CD4-positive, alpha-beta memory T cell (primary cell): ENCODE measurements at places on chromosomes 16 and 17.
A peak's percentile ranks its signal among the peaks of the same experiment; 100 is the strongest.

- no peak for DNase-seq
Measured at GRCh38 chr16:31301708-31302400, 42.1 kb downstream of the ITGAM start.

- DNase-seq = no peak
Measured at GRCh38 chr16:50563989-50564388, 15.8 kb downstream of the NKD1 start.

DNA sequence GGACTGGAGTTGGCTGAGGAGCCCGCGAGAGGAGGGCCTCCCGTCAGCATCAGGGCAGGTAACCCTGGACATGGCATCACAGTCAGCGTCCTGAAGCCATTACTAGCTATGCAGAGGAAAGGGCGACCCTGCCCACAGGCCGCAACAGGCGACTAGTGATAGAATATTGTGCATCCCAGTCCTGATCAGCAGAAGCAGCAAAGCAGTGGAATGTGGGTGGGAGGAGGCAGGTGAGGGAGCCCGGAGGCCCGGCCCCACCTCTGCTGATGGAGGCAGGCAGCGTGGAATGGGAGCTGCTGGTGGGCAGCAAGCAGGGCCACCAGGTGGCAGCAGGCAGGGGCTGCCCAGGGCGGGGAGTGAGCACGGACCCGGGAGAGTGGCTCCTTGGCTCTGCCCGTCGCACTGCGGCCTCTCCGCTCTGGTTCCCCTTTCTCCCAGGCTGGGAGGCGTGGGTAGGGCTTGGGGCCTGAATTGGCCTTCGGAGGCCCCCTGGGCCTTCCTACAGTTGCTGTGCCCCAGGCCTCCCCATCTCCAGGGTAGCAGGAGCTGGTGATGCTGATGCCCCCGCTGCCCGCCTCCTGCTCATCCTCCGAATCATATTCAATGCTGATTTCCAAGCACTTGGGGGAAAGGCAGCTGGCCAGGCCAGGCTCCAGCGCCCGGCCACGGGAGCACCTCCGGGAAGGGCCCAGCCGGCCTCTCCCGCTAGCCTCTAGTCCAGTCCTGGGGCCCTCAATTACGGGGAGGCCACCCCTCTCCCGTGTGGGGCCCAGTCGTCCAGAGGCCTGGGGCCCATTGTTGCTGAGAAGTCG lies 20.2 kb downstream of the TSPOAP1 start:
- DNase-seq = no peak

DNA sequence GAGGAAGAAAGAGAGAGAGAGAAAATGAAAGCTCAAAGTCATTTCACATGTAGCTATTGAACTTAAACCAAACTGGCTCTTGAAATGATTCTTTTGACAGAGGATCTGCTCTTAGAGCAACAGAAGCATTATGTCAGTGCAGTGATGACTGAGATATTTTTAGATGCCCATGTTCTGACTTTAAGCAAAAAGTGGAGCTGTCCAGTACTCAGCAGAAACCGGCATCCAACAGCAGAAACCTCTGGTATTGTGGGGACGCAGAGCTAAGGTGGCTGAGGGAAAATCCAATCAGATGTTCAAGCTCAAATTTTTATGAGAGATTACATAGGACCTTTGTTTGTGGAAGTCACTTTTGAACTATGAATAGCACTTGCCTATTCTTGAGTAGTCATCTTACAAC lies 69.8 kb upstream of the ANKFN1 start:
- no peak for DNase-seq

GRCh38 chr16:72836181-72836580 lies 211.7 kb downstream of the ZFHX3 start:
- no peak for DNase-seq

- no peak for DNase-seq
Measured at GRCh38 chr16:73054813-73055482, 7.0 kb upstream of the ZFHX3 start.

DNA sequence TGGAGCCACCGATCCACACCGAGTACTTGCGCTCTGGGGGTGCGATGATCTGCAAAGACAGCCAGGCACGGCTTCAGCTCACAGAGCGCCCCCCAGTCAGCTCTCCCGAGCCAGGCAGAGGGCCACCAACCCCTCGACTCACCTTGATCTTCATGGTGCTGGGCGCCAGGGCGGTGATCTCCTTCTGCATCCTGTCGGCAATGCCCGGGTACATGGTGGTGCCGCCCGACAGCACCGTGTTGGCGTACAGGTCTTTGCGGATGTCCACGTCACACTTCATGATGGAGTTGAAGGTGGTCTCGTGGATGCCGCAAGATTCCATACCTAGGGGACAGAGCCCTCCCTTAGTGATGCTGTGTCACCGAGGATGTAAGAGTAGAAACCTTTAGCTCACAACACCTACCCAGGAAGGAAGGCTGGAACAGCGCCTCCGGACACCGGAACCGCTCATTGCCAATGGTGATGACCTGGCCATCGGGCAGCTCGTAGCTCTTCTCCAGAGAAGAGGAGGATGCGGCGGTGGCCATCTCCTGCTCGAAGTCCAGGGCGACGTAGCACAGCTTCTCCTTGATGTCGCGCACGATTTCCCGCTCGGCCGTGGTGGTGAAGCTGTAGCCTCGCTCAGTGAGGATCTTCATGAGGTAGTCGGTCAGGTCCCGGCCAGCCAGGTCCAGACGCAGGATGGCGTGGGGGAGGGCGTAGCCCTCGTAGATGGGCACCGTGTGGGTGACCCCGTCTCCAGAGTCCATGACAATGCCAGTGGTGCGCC lies 1.6 kb downstream of the ACTG1 start:
- peak; percentile 52 for DNase-seq

GRCh38 chr16:48356633-48357376 lies 28.4 kb downstream of the SIAH1 start:
- no peak for DNase-seq

DNA sequence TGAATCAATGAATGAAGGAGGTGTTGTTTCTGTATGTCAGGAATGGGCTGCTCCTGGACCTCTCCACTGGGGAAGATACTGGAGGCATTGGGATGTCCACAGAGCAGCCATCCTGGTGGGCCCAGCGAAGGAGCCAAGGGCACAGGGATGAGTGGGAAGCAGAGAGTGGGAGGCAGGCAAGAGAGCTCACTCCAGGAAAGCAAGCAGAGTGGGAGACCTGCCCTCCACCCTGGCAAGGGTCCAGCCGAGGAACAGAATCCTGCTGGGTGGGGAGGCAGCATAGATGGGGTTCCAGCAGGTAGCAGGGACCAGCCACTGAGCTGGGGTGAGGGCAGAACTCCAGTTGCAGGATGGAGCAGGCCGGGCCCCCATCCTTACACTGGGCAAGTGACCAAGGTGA lies 71.9 kb upstream of the AMZ2 start:
- DNase-seq = no peak

- no peak for DNase-seq
Measured at GRCh38 chr16:27254262-27254811, 14.2 kb downstream of the NSMCE1 start.

GRCh38 chr16:27025581-27025980 lies 41.1 kb upstream of the C16orf82 start:
- no peak for DNase-seq

- DNase-seq = no peak
Measured at GRCh38 chr17:73072219-73072962, 20.1 kb downstream of the SLC39A11 start.

- DNase-seq = peak; percentile 95
Measured at GRCh38 chr17:63698886-63699637, 863 bp downstream of the LIMD2 start.

DNA sequence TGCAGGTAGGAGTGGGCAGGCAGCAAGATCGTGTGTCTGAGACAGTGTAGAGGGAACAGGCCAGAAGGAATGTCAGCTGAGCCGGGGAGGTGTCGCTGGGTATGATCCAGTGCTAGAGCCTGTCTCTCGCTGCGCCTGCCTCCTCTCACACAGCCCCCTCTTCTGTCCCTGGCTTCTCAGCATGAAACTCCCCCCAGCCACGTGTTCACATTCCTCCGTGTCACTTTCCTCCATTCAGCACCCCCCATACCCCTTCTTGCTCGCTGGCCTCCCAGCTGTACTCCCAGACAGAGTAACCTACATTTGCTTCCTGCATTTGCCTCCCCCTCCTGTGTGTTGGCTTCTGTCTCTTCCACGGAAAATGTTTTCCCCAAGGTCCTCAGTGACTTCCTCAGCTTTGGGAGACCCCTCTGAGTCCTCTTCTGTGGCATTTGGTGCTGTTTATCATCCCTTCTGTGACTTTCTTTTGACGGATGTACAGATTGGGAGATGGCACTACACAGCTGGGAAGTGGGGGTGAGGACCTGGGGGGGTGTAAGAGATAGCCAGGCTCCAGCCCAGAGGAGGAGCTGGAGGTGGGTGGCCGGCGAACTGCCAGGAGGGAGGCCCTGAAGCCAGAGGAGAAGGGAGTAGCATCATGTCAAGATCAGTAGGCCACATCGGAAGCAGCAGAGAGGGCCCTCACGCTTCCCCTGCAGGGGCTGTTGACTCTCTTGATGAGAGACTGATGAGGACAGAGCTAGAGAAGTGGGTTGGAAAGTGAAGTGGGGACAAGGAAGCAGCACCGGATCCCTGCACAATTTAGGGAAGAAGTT lies 19.2 kb downstream of the SGF29 start:
- no peak for DNase-seq

DNA sequence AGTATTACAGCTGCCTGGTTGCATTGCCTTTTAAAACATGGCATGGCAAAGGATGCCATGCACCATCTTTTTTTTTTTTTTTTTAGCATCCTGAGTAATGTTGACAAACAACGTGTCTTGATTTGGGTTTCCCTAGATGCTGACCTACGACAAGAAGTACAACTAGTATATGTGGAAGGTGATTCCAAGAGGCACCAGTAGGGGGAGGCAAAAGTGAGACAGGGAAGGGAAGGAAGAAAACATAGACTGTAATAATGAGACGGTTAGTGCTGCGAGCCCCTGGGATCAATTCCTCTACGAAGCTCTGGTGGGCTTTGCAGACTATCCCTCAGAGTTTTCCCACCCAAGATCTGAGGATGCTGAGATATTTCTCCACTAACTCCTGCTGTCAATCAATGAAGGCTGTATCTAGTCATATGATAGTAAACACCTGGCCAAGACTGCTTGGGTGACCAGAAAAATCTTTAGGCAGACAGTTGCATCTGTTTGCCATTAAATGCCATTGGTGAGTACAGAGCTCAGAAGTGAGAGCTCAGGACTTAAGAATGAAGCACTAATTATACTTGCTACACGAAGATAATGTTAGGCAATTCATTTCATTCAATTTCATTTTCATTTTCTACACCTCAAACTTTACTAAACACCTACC lies 458.6 kb upstream of the GOT2 start:
- no peak for DNase-seq

- DNase-seq = no peak
Measured at GRCh38 chr16:68493412-68494070, 45.2 kb upstream of the SMPD3 start.

DNA sequence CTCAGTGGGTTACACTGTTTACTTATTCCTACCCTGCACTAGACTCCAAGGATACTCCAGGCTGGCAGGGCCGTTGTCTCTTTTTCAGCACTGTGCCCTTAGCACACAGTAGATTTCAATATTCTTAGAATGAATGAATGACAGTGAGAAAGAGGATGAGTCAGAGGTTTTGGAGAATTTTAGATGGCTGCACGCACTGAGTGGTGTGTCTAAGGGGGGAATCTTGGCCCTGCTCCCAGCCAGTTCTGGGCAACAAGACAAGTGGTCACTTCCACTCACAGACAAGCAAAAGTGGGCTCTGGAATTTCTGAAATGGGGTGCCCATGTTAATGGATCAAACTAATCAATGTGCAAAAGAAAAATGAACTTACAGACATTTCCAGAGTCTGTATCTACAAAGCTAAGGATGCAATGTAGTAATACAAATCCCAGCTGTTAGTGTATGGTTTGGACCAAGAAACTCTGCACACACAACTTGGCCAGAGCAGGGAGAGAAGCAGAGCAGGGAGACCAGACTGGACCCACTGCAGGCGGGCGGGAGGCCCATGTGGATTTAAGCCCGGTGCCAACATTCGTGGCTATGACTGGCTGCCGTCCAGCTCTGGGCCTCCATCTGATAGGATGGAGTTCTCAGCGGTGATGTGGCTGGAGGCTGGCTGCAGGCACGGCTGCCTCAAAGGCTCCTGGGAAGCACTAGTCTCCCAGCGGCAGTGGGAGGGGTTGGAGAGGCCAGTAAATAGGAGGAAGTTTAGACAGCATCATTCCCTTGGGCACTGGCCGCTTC lies 95.6 kb upstream of the CDYL2 start:
- no peak for DNase-seq

DNA sequence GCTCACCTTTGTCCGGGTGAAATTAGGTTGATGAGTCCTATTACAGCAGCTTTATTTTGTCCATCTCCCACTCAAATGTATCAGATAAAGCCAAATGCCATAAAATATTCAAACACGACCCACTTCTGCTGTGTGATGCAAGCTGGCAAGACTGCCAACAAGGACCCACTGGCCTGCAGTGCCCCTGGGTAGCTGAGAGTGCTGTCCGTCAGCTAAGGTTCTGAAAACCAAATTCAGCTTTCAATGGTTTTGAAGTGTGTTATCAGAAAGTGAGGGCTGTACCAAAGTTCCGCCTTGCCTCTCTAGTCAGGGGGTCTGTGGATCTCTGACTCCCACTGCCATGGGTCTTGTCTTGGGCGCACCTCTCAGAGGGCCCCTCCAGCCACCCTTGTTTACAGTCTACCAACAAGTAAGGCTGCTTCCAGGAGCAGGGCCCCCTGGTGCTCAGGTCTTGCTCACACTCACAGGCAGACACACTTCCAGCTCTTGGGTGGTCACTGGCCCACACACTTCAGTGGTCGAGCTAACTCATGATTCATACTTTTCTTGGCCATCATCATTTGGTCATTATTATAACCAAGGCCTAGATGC lies 10.5 kb upstream of the CCDC182 start:
- no peak for DNase-seq

DNA sequence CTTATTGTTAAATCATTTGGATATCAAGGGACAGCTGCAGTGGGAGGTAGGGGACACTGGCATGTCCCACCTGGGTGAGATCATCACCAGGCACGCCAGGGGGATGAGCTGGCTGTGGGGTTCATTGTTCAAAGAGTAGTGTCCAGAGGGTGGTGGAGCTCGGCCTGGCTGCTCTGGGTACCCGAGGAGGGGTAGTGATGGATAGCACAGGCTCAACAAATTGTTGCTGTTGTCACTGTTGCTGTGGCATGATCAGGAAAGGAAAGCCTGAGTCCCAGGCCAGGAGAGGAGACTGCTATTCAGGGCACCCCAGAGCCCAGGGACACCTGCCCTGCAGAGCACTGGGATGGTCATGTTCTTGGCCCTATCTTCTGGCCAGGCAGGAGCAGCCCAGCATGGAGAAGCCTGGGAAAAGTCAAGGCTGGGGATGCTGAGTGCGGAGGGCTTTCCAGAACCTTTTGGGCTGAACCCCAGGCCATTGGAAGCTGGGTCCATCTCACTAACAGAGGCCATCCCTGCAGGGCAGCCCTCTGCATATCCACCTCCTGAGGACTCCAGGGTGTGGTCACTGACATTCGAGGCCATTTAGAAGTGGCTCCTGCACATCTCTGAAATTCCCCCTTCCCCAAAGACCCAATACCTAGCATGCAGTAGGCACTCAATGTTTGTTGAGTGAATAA lies 12.1 kb downstream of the BEAN1 start:
- DNase-seq = no peak

- DNase-seq = no peak
Measured at GRCh38 chr17:53912117-53912516, 89.4 kb downstream of the KIF2B start.

GRCh38 chr17:28849281-28849680 lies 5.5 kb upstream of the ERAL1 start:
- DNase-seq = no peak
